COR-L47 (cell line): ENCODE measurements at places on chromosomes 12 and 14.

DNA sequence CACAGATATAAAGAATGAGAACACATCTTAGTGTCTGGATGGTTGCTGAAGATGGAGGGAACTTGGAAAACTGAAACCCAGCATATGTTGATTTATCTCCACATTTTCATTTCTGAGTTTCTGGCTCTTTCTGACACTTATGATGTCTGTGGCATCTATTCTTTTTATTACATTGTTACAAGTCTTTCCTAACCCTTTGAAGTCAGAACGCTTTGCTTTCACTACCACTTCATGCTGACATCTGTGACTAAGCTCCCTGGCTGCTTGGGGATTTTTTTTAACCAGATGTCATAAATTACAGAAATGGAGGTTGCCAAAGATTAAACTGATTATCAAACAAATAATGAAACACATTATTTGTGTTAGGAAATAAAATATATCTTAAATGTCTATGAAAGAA, 188.7 kb downstream of the KITLG start:
- no peak for DNase-seq

- DNase-seq = no peak
Observed at GRCh38 chr14:55973285-55973800, 144.9 kb upstream of the PELI2 start.

DNA sequence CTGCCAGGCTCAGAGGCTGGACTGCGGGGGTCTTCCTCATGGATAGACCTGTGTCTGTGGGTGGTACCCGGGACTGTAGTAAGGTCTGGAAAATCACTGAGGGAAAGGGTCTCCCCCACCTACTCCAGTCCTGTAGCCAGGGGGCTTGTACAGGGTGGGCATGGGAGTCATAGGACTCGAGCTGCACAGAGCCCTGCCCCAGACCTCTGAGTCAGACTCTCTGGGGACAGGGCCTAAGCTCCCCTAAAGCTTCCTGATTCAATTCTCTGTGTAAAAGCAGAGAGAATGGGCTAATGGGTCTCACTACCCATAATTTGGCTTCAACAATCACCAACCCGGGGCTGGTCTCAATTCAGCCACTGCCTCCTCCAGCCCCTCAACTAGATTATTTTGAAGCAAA, 27.0 kb downstream of the LRTM2 start:
- no peak for DNase-seq

DNA sequence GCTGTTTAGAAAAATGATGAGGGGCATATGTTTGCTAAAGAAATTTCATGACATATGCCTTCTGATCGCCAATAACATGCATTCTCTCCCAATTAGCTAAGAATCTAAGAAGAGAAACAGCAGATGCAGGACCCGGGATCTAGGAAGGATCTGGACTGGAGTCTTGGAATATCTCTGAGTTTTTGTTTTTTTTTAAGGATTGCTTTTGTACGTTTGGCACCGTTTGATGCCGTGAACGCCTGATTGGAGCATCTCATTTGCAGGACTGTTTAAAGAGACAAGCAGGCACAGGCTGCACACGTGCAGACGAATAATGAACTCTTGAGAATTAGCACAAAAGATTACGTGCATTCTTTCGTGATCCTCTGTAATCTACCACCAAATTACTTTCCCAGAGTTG, 13.6 kb downstream of the EML1 start:
- DNase-seq = no peak

DNA sequence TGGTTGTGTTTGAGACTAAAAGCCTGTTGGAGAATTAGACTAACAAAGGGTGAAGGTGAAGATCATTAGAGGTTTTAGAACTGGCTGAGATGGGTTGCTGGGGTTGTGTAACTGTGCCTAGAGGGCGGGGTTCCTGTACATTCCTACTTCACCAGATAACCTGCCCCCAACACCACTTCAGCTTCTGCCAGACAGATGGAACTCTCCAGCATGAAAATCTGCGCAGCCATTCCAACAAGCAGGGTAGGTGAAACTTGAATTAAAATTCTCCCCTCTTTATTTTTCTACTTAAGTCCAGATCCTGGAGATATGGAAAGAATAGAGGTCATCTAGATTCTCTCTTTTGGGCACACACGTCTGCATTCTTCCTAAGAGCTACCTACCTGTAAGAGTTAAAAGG, 6.0 kb downstream of the FOXG1 start:
- DNase-seq = peak; percentile 75

DNA sequence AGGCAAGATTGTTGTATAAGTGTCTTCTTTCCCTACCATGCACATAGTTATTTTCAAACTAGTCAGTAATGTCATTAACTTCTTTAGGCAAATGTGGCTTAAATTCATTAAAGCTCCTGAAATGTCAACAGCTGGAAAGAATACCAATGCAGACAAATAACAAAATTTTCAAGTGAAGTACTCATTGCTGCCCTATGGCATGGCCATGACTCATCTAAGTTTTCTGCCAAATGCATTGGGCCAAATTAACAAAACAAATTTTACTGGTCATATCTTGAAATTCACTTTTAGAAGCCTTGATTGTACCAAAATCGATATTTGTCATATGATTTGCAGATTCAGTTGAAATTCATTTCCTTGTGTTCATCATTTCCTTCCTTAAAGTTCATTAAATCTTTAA, 915.9 kb downstream of the SLC6A15 start:
- no peak for DNase-seq

DNA sequence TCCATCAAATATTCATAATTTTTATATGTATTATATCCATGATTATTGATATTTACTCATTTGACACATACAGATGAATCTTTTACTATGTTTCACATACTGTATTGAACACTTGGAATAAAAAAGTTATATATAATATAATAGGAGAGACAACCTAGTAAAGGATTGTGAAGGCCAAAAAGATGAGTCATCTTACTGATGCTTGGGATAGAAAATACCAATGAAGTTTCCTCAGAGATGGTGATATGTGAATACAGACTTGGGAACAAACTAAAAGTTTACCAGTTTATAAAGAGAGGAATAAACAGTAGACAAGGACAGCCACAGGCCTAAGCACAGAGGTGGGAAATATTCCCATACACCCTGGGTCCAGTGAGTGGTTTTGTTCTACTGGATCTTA, 743.9 kb upstream of the FLRT2 start:
- DNase-seq = no peak

- DNase-seq = no peak
Observed at GRCh38 chr12:65832217-65832616, 7.9 kb downstream of the HMGA2 start.

DNA sequence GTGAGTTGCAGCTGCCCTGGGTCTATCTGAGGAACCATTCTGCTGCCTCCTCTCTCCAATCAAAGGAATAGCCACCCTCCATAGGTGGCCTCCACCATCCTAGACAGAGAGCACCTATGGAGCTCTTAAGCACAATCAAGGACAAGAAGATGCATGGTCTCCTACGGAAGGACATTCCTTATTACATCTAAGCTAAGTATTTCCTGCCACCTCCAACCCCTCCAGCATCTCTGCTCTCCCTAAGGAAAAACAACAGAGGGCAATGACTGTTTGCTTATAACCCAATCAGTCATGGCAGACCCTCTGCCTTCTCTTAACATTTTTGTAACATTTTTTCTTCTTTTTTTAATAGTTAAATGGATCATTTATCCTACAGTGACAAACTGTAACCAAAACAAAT, 14.8 kb upstream of the OR6J1 start:
- no peak for DNase-seq
